ENCODE measurements at places on chromosomes 2 and 18. TPM values are rescaled to one million over a fixed set of nuclear protein-coding genes. Genes with fewer than 3 reads are reported as not detected.

- no peak for DNase-seq
These were observed 54.4 kb upstream of the B3GNT7 start for GRCh38 chr2:231341100-231341499.

DNA sequence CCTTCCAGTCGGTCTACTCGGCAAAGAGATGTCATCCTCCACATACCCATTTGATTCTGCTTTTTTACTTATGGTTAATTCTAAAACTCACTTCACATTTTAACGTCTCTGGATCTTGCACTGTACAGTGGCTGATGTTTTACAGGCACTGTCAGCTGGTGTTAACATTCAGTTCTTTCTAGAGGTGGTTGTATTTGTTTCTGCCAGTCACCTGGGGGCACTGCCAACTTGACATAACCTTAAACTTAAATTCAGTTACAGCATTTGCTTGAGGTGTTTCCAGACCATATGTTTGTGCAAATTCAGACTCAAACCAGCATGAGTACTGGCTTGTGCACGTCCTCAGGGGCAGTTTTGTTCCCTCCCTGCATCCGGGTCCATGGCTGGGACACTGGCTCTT lies 5.3 kb upstream of the TMEM185B start:
- DNase-seq, result no peak

DNA sequence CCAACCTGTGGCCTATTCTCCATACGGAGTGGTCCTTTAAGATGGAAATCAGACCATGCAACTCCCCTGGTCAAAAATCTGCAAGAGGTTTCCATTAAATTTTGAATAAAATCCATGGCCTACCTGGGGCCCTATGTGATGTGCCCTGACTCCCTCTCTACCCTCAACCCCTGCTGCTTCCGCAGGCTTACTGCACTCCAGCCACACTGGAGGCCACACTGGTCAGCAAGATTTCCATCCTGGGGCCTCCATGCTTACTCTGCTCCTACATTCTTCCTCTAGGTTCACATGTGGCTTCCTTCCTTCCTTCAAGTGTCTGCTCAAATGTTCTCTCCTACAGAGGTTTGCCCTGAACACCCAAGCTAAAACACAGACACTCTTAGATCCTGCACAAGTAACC lies 40.6 kb downstream of the FARSB start:
- no peak for DNase-seq

DNA sequence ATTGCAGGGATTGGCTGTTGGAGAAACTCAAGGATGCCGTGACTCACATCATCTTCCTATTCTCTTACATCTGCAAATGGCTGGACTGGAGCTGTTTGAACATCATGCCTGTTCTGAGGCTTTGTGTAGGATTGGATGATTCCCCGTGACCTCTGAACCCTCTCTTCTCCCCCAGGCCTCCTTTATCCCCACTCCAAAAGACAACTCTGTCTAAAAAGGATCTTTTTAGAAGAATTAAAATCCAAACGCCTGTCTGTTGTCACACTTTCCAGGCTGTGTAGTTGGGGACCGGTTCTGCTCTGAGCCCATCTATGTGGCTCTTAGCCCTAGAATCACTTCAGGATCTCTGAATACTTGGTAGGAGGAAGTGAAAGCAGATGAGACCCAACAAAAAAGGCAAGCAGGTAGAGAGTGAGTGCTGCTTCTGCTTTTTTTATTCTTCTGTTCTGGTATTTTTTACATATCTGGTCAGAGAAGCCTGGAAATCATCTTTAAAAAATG lies 565 bp downstream of the SP140 start:
- no peak for DNase-seq

Gene FBXO41
- 3.7 TPM for total RNA-seq

Gene OSBPL6
- 10.8 TPM for total RNA-seq

Gene BMP10
- not detected for total RNA-seq

DNA sequence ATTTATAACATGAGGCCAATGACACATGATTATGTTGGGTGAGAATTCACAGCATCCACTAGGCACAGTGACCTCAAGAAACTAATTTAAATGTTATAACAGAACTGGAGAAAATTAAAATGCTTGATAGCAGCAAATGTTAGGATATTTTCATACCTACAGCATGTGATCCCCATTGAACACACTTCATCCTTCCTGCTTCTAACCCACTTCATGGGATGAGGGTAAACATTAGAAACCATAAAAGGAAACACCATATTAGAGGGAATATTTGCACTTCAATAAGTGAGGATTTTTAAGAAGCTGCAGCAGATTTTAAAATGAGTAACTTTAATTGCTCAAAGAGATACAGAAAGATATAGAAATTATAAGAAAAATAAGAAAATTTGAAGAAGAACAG lies 117.1 kb downstream of the FSHR start:
- no peak for DNase-seq

GRCh38 chr2:106172649-106173048 lies 21.5 kb downstream of the UXS1 start:
- DNase-seq, result no peak

DNA sequence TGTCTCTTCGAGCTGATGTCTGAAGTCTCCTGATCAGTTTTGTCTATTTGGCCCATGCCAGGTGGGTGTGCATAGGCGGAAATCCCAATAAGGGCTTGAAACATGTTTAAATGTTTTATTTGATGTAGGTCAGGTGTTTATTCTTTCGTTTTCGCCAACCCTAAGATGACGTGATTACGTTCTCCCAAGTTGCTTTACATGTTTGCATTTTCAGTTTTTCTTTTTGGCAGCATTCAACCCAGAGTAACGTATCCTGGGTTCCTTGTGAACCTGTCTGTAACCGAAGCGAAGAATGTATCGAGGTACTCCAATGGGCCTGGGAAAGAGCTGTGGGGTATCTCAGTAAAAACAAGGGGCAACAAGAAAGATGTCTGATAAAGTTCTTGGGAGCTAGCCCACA lies 3.1 kb downstream of the ALPK2 start:
- no peak for DNase-seq

Gene ANKRD30B
- total RNA-seq, result not detected

- DNase-seq, result peak; percentile 5
These were observed 968.5 kb downstream of the BCL11A start for GRCh38 chr2:59584958-59585357.

Gene CFC1
- total RNA-seq, result not detected

Gene ABHD1
- total RNA-seq, result 0.82 TPM

- DNase-seq, result no peak
These were observed 5.0 kb upstream of the TMEM178A start for GRCh38 chr2:39660612-39661236.

Gene SLC9A2
- total RNA-seq, result not detected

DNA sequence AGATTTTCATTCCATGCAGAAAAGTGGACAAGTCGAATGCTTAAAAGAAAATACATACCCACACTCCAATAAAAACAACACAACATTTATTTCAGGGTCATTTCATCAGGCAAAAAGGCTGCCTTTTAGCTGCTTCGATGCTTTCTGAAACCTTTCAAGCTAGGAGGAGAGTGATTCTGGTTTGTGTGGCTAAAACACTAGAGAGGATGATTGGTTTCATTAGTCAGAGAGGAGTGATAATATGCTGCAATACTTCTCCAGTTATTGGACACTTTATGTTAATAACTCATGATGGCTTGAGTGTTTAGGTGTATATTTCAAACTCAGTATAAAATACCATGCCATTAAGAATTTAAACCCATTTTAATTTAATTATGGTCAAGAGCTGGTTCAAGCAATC lies 614.0 kb downstream of the SLC4A3 start:
- no peak for DNase-seq

Gene CHN1
- 58.7 TPM for total RNA-seq

Gene TMEM247
- total RNA-seq, result not detected

Measured in neural crest cell (in vitro differentiated cells).